ENCODE measurements at places on chromosomes 16 and 17.

GRCh38 chr17:80702315-80703141 is 157.9 kb downstream of the RPTOR start:
- DNase-seq, result no peak

- no peak for DNase-seq
These were observed 15.1 kb downstream of the AXIN1 start for GRCh38 chr16:337437-337836.

- no peak for DNase-seq
These were observed 20.2 kb downstream of the ZFHX3 start for GRCh38 chr16:73027685-73028111.

- DNase-seq, result no peak
These were observed 10.4 kb downstream of the COG1 start for GRCh38 chr17:73203135-73203787.

DNA sequence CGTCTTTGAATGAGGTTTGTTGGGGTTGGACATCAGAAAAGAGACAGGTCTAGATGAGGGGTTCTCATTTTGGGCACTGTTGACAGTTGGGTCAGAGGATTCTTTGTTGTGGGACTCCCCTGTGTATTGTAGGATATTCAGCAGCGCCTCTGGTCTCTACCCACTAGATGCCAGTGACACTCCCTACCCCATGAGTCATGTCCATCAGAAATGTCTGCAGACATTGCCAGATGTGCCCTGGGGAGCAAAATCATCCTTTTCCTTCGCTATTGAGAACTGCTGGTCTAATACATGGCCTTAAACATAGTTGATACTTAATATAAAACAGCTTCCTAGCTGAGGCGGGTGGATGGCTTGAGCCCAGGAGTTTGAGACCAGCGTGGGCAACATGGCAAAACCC is 3.1 kb downstream of the ABAT start:
- DNase-seq, result no peak

DNA sequence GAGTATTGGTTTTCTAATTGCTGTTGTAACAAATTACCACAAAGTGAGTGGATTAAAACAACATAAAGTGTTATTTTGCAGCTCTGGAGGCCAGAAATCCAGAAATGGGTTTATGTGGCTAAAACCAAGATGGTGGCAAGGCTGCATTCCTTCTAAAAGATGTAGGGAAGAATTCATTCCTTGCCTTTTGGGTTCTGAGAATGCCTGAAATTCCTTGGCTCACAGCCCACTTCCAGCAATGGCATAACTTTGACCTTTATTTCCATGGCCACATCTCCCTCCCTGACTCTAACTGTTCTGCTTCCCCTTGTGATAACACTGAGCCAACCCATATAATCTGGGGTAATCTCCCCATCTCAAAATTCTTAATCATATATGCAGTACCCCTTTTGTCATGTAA is 269.6 kb upstream of the RPL38 start:
- no peak for DNase-seq

- DNase-seq, result no peak
These were observed 31.7 kb downstream of the OSBPL7 start for GRCh38 chr17:47789611-47790561.

Measured in RKO (cell line).